Activated effector memory CD4-positive, alpha-beta T cell treated with anti-CD3 and anti-CD28 coated beads, Interleukin-2, amount 50 U/mL, for 16 hours (primary cell): ENCODE measurements at places on chromosomes 3 and 15.

DNA sequence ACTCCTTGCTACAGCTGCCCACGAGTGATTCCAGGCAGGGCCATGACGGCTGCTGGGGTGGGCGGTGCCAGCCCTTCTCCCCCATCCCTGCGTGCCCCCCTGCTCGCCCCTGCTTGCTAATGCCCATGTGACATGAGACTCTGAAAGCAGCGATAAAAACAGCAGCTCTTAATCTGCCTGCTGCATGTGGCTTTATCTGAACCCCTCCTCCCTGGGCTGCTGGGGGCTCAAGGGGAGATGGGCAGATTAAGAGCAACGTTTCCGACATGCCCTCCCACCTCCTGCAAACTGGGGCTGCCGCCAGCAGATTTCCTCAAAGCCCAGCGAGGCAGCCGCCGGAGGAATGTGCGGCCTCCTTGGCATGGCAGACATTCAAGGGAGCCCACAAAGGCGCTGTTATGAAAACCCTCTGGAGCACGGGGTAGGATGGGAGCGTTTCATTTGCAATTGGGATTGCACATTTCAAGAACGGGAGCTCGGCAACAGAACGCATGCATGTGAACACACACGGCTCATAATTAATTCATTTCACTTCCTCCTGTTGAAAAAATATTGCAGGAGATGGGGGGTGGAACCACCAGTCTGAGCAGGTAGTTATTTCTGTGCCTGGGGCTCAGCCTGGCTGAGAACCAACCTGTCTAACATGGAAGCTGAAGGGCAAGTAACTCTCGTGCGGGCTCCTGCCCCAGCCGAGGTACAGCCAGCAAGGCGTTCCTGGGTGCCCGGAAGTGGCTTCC lies 504.2 kb upstream of the PROK2 start:
- no peak for DNase-seq

DNA sequence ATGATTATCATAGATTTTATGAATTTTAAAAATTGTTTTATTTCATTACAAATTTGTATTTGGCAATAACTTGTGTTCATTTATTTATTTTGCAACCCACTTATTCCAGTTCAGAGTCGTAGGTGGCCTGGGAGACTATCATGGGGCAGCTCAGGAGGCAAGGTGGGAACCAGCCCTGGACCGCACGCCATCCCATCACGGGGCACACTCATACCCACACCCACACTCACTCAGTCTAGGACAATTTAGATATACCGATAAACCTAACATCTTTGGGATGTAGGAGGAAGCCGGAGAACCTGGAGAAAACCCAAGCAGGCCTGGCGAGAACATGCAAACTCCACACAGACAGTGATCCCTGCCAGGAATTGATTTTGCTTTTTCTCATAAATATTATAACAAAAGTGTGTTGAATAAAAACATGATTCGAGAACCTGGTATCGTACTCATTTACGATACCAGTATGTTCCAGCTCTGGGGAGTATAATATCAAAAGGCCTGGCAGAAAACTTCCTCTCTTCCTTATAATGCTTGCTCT lies 205.3 kb downstream of the NFKBIZ start:
- no peak for DNase-seq

GRCh38 chr15:59339252-59339672 lies 33.4 kb downstream of the MYO1E start:
- no peak for DNase-seq

DNA sequence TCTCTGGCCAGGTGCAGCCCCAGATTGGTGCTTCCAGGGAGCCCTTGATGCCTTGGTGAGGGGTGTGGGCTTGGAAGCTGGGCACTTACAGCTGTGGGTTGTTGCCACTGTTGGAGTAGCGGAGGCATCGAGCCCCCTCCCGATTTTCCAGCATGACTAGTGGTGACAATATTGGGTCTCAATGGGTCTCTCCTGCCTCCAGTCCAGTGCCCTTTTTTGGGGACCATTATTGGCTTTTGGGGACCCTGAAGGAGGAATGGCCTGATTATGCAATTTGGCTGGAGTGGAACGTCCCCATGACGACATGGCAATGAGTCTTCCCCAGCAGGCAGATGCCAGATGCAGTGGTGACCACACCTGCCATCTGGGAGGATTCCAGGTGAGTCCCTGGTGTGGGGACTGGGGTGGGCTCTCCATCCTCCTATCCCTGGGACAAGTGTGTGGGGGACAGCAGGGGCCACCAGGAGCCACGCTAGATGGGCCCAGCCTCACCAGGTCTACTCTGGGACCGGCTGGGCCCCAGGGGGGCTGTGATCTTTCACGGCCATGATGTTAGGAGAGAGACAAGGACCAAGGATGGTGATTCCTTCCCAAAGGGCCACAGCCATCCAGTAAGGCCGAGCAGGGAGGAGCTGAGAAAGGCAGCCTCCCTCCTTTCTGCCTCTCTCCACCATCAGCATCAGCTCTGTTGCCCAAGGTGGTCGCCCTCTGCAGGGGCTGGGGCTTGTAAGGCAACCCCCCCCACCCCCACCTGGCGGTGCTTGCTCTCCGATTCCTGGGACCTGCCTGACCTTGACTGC lies 196.8 kb downstream of the GOLGA6L6 start:
- peak; percentile 62 for DNase-seq

- no peak for DNase-seq
Observed at GRCh38 chr15:57500256-57500655, 91.4 kb upstream of the MYZAP start.
